ENCODE measurements at places on chromosomes 4 and X.

GRCh38 chr4:95256108-95256835, 292.5 kb downstream of the UNC5C start:
- no peak for DNase-seq

- no peak for DNase-seq
Measured at GRCh38 chrX:11836284-11836683, 78.2 kb downstream of the MSL3 start.

DNA sequence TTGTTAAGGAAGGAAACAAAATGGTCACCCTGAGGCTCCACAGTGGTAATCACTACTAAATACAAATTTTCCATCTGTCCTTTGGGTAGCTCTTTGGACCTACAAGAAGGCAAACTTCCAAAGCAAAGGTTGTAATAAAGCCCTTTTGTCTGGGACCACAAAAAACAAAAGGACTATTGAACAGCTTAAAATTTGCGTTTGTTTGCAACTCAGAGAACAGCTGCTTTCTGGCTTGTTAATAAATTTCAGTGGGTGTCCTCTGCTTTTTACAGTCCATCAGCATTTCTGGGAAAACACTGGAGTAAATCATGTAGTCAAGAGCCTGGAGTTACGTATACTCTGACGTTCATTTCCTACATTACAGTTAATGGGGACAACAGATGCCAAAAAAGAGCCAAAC, 439.7 kb upstream of the DIAPH2 start:
- no peak for DNase-seq

GRCh38 chr4:68465058-68465457, 17.8 kb downstream of the TMPRSS11E start:
- no peak for DNase-seq

DNA sequence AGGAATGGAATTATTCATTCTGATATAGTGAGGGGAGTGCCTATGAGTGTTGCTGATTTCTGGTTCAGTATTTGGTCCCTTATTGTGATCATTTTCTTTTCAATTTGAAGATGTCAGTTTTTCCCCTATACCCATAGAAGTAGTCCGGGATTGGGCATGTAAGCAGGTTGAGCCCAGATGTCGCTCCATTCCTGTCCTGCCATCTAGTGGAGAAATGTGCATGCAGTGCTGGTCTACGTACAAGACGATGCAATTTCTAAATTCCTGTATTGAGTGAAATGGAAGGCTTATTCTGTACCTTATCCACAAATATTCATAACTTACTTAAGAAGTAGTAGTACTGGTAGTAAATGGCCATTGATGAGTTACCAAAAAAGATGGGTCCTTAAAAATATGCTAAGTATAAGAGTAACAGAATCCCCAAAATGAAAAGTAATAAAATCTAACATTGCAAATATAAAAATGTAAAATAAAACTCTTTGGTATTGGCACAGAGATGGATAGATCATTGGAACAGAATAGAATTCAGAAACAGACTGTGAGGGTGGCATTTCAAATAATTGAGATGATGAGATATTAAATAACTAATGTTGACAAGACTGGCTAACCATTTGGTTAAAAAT, 60.9 kb downstream of the UGT8 start:
- DNase-seq, result peak; percentile 17

GRCh38 chr4:146255874-146256273, 41.5 kb downstream of the REELD1 start:
- DNase-seq, result no peak

DNA sequence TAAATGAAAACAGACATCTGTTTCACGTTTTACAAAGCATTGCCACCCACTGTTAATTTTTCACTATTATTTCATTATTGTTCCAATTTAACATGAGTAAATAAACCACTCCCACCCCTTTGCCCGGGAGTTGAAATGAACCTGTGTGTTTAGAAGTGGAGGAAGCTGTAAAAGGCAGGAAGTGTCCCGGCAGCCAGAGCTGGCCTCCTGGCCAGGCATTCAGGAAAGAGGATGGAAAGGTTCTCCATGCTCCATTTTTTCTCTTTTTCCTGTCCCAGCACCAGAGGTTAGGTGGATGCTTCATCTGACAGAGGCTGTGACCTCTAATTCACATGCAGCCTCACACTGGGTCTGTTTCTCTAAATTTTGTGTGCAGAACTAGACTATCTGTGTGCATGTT, 55.5 kb upstream of the LNX1 start:
- no peak for DNase-seq

GRCh38 chr4:185219551-185220344, 10.3 kb downstream of the SNX25 start:
- no peak for DNase-seq

GRCh38 chrX:23838953-23839352, 56.0 kb downstream of the SAT1 start:
- no peak for DNase-seq

DNA sequence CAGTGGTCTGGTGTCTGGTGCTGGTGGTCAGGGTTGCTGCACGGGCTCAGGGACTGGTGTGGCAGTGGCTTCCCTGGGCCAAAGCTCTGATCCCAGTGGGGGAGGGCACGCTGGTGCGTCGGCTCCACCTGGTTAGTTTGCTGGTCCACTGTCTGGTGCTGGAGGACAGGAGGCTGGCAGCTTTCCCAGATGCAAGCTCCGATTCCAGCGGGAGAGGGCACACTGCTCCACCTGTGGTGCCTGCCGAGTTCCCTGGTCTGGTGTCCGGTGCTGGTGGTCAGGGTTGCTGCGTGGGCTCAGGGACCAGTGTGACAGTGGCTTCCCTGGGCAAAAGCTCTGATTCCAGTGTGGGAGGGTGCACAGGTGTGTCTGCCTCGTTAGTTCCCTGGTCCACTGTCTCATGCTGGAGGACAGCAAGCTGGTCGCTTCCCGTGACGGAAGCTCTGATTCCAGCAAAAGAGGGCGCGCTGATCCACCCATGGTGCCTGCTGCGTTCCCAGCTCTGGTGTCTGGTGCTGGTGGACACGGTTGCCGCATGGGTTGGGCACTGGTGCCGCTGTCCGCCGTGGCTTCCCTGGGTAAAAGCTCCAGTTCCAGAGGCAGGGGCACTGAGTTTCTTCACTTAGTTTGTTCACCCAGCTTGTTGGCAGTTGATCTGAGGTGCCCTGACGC, 5.8 kb downstream of the VMA21 start:
- no peak for DNase-seq

DNA sequence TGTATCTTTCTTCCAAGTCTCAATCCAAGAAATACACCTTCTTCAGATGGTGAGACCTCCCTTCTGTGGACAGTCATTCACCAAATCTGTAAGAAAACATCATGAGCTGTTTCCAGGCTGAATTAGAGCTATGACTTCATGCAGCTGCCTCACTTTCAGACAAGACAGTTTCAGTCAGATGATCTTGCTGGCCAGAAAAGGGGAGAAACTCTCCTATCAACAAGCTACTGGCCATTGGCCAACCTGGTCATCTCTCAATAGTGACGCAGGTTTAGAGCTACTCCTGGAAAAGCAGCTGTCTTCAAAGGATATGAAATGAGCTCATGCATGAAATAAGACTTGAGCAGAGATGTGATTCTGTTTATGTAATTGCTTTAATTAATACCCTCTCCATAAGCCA, 69.6 kb upstream of the NDP start:
- DNase-seq, result no peak

DNA sequence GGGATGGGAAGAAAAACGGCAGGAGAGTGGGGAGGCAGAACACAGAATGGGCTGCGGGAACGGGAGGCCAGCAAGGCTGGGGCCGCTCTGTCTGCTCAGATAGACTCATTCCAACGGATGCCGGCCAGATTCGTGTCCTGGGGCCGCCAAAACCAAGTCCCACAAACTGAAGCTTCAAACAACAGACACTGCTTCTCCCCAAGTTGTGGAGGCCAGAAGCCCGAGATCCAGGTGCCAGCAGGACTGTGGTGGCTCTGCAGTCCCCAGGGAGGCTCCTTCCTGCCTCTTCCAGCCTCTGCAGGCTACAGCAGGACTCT, 100.6 kb downstream of the ADRA2C start:
- no peak for DNase-seq

DNA sequence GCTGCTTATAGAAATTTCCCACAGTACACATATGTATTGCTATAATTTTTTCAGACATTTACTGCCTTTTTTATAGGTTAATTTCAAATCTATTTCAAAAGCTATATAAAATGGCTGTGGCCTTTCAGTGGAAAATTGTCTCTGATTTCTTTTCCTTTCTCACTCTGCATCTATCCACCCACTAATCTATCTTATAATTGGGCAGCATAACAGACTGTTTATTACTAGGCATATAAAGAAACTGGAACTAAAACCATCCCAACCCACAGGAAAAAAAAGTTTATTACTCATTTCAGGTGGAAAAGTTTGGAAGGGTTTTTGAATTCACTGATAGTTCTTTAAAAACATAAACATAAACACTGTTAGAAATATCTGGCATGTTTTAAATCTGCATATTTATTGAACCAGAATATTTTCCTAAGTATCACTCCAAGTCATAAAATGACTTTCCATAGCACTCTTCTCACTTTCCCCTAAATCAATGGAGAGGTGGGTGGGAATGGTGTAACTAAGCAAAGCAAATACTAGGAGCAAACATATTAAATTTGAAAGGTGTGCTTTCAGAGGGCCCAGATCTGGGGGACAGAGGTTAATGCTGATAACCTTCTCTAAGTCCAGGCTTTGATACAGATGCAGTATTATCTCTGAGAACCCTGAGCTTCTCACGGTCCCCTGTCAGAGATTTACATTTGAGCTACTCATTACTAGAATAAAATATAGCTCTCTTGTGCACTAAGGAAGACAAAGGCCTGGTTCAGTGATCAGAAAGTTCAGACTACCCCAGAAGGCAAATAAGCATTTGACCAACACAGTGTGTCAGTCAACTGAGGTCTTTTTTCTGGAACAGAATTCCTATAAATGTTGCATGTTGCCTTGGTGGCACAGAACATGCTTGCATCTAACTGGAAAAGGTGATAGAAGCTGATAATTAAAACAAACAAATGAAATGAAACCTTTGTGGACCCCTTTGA, 328.3 kb downstream of the UNC5C start:
- DNase-seq, result no peak

DNA sequence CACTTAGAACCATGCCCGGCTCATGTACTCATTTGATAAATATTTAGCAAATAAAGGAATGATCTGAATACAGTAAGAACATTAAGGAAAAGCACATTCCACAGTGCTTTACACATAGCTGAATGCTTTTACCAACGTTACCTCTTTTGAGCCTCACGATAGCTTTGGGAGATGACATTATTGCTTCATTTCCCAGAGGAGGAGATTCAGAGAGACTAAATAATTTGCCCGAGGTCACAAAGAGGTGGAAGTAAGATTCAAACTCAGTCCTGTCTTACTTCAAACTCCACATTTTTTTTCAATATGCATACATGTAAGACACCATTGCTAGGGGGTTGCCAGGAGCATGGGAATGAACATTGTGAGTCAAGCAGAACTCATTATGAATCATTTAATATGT, 538.5 kb downstream of the BCOR start:
- DNase-seq, result no peak

All from A549 (cell line).